CD4-positive, alpha-beta T cell treated with Interleukin-4 for 4 hours (primary cell): ENCODE measurements at places on chromosomes 3 and 15.

GRCh38 chr15:59166166-59166565, 40.5 kb upstream of the LDHAL6B start:
- DNase-seq, result no peak

- no peak for DNase-seq
Observed at GRCh38 chr3:46393554-46394434, 13.1 kb downstream of the CCR5AS start.

DNA sequence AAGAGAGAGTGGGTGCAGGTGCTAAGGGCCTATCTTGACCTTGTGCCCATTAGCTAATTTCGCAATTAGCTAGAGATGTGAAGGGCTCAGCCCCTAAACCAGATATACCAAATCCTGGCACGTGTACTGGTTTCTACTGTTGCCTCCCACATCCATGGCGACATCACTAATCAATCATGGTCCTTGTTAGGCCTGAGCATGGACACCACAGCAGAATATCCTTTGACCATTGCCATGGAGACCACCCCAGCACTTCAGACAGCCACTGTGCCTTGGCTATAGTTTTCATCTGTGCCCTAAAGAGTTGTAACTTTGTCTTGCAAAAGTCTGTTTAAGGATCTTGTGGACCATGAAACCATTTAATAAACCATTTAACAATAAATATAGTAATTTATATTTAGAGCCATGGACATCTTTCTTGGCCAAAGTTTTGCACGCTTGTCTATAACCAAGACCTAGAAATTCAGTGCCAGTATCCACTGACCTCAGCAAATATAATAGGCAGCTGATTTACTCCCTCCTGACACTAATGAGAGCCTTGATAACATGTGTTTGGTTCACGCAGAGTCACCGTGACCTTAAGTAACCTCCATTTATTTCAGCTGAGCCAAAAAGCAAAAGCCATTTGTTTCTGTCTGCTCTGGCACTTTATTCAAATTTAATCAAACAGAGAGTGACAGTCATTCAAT, 43.4 kb downstream of the COLQ start:
- no peak for DNase-seq

GRCh38 chr15:87047203-87047965, 967.7 kb downstream of the AGBL1 start:
- no peak for DNase-seq

GRCh38 chr15:41930221-41930866, 36.5 kb upstream of the SPTBN5 start:
- no peak for DNase-seq

DNA sequence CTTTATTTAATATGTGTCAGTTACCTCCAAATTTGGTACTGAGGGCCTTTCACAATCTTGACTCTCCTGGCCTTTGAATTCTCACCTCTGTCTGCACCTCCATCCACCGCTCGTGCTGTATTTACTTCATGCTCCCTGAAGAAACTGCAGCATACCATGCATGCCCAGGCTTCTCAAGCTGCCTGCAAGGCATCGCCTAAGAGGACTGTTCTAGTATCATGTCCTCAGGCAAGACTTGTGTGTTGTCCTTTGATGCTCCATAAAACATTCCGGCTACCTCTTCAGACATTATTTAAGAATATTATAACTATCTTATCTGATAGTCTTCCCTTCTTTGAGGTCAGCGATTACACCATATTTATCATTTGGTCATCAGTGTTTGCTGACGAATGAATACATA, 682.5 kb downstream of the NR2F2 start:
- no peak for DNase-seq

GRCh38 chr3:4807381-4808280, 171.6 kb upstream of the BHLHE40 start:
- DNase-seq, result no peak

GRCh38 chr15:52093539-52094510, 18.8 kb downstream of the BCL2L10 start:
- no peak for DNase-seq

DNA sequence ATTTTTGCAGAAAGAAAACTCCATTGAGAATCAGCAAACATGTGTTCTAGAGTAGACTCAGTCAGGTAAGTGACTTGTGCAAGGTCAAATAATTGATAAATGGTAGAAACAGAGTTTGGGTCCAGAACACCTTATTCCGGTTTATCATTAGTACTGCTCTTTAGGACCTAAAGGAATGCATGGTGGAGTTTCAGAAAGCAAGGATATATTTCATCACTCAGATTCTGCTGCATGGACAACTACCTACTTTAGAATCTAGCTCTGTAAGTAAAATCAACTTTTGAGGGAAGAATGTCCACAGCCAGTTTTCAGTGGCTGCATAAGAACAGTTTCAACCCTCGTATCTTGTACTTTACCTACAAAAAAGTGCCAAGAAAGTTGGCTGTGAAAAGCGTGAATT, 43.6 kb downstream of the TIMP4 start:
- DNase-seq, result no peak

DNA sequence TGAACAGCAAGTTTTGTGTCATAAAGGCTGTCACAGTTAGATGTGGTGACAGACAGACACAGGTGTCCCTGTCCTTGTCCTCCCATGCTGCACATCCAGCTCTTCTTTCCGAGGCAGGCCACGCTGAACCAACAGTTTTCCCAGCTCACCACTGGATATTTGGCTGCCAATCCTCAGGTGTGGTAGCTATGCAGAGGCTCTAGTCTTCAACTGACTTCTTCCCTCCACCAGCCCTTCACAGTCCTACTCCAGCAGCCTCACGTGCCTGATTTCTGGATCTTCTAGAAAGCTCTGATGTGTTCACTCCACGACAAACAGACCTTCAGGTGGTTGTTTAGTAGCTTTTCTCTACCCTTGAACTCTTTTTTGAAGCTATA, 145.5 kb downstream of the UACA start:
- no peak for DNase-seq

GRCh38 chr15:71807691-71808091, 2.7 kb upstream of the NR2E3 start:
- no peak for DNase-seq

DNA sequence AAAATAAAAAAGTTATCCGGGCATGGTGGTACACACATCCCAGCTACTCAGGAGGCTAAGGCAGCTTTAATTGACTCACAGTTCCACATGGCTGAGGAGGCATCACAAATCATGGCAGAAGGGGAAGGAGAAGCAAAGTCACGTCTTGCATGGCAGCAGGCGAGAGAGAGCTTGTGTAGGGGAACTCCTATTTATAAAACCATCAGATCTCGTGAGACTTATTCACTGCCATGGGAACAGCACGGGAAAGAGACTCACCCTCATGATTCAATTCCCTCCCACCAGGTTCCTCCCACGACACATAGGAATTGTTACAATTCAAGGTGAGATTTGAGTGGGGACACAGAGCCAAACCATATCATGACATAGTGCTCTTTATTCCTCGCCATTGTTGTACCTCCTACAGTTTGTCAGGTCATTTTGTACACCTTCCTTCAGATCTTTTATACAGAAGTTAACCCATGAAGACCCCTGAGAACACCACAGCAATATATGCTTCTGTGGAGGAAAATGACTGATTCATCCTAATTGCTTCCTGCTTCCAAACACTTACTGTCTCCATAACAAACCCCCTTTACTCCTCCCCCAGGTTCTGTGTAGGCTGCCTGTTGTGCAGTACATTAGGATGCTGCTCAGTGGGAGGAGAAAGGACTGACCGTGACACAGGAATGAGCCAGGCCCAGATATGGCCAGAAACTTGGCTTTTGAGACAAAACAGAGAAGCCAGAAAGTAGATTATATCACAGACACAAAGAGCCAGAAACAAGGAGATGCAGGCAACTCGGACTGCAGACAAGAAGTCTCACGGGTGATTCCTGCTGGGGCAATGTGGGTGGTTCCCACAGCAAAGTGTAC, 67.9 kb upstream of the HEG1 start:
- DNase-seq, result no peak

- no peak for DNase-seq
Observed at GRCh38 chr3:113623324-113623723, 73.1 kb downstream of the USF3 start.

GRCh38 chr3:183854318-183855035, 29.1 kb upstream of the MAP6D1 start:
- no peak for DNase-seq
